ENCODE measurements at places on chromosomes 16 and 17. TPM values are rescaled to one million over a fixed set of nuclear protein-coding genes. Genes with fewer than 3 reads are reported as not detected.

GRCh38 chr16:81327447-81328196, 12.9 kb downstream of the GAN start:
- DNase-seq = no peak

DNA sequence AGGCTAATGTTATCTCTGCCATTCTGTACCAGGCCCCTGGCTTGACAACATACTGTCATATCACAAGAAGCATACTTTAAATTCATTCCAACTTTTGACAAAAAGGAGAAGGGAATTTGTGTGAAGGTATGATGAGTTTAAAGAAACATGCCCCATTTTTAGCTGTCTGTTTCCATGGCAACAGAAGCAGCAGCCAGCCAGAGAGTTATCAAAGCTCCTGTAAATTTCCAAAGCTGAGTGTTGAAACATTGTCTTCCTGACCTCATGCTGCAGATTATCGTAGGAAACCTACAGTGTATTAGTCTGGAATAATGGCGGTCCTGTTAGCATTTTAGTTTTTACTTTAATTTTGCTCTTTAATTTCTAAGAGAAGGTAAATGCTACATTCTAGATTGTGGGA, 124.9 kb downstream of the MRTFB start:
- DNase-seq = no peak

GRCh38 chr17:661509-661908, 53.1 kb downstream of the VPS53 start:
- no peak for DNase-seq

- peak; percentile 46 for DNase-seq
Observed at GRCh38 chr17:32927724-32928585, at the start of gene TMEM98. Gene TMEM98, plus strand, starts transcription at chr17:32928153. Its CDS starts 3,376 bp downstream, at chr17:32931529.

Gene KRTAP16-1
- total RNA-seq = not detected

Measured in left cardiac atrium (tissue), 4 donors.